ENCODE measurements at places on chromosomes 1 and 21.
A peak's percentile ranks its signal among the peaks of the same experiment; 100 is the strongest.

- no peak for DNase-seq
Observed at GRCh38 chr1:24745711-24746413, 615 bp downstream of the CLIC4 start.

DNA sequence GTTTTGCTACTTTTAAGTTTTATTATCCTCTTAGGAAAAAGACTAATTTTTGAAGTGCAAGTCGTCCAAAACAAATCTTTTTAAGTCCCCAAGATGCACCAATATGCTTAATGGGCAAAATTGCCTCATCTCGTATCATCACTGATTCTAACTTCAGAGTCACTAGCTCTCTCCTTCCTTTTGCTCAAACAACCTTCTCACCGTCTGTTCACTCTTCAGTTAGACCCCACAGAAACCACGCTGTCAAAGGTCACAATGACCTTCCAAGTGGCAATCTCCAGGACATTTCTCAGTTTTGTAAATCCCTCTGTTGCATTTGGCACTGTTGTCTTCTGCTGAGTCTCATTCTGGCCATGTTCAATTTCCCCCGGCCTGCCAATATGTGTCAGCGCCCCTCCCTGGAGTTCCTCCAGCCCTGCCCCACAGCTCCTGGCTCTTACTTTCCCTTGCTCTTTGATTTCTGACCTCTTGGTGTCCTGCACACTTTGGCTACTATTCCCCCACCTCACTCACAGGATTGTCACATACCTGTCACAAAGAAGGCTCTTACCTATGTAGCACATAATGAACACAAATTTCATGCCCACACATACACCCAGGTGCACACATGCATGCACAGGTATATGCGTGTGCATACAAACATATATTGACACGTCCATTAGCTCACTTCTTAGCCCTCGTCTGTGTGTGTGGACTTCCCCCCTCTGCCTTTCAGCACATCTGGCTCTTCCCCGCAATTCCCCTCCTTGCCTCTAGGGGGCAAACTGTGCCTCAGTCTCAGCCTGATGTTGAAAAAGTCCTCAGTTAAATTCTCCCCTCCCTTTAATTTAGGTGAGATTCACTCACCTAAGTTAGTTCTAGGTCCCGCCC is 354.0 kb upstream of the DUSP10 start:
- DNase-seq: no peak

- DNase-seq: no peak
Observed at GRCh38 chr1:162930976-162931560, 70.1 kb upstream of the CCDC190 start.

- DNase-seq: peak; percentile 84
Observed at GRCh38 chr21:15065392-15066122, 757 bp upstream of the NRIP1 start.

DNA sequence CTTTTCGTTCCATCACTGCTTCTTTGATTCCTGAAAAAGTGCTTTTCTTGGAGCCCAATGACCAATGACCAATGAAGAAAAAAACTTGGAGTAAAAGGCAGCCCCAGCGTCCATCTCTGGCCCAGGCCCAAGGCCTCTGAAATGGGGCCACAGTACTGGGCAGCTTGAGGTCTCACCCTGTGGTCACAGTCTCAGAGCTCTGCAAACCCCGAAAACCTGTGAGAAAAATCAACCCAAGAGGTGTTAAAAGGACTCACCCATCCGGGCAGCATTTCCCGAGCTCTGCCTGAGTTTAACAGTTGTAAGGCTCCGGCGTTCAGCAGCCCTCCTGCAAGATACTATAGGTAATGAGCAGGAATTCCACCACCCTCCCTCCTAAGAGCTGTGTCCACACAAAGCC is 2.1 kb upstream of the EFHD2 start:
- DNase-seq: no peak

GRCh38 chr1:201945863-201946223 is 505 bp downstream of the LMOD1 start:
- DNase-seq: no peak

All from NCI-H524 (cell line).